ENCODE measurements at places on chromosomes 6 and 20.
A peak's percentile ranks its signal among the peaks of the same experiment; 100 is the strongest.

DNA sequence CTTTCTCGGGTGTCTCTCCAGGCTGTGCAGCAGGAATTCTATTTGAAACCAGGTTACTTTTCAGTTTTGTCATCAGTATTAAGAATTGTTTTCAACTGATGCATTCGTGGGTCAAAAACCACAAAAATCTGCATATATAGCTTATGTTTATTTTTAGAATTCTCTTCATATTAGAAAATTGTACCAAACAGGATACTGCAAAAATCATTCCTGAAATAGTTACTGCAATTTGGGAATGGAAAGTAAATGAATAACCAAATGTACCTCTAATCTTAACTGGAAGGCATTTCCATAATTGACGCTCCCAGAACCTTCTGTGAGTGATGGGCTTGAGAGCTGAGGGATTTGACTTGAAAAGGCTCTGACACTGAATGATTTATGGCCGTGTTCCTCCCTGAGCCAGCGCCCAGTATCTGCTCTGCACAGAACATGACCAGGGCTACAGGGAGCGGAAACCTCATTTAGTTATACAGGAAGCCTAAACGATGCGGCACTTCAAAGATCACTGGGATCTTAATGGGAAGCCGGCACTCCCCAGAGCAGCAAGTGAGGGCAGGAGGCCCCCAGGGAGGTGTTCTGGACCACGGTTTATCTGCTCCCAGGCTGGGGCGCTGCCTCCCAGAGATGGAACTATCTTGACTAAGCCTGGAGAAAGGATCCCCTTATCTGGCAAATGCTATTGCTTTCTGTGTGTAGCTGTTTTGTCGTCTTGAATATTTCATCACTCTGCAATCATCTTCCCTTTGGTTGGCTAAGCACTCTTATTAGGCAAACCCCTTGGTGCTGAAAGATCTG is 446.0 kb downstream of the QKI start:
- DNase-seq: peak; percentile 79

GRCh38 chr20:45469336-45470261 is at the start of gene WFDC2:
Gene WFDC2, plus strand, starts transcription at chr20:45469753. Its CDS starts 29 bp downstream, at chr20:45469782.
- no peak for DNase-seq

DNA sequence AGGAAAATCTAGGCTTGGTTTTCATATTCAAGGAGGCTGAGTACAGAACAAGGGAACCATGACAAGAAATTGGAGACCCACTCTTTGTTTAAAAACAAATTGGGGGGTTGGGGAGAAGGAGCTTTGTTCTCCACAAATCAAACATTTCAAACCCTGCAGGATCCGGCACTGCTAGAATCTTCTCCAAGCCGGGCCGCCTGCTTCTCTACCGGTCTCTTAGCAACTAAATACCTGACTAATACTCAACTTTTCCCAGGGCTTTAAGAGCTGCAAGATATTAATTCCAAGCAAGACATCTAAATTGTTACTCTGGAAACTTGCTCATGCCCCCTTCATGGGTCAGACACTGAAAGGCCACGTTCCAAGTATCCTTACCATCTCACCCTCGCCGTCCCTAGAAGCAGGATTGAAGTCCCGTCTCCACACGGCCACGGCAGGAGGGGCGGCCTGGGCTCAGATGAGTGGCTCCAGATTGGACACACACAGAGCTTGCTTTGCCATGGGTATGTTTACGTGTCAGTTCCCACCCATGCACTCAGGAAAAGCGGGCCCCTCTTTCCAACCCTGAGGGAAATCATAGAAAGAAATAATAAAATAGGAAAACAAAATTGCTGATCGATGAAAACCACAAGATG is 126.4 kb upstream of the CDH4 start:
- no peak for DNase-seq

- no peak for DNase-seq
These were observed 244.2 kb upstream of the RIMS1 start for GRCh38 chr6:71642120-71642519.

DNA sequence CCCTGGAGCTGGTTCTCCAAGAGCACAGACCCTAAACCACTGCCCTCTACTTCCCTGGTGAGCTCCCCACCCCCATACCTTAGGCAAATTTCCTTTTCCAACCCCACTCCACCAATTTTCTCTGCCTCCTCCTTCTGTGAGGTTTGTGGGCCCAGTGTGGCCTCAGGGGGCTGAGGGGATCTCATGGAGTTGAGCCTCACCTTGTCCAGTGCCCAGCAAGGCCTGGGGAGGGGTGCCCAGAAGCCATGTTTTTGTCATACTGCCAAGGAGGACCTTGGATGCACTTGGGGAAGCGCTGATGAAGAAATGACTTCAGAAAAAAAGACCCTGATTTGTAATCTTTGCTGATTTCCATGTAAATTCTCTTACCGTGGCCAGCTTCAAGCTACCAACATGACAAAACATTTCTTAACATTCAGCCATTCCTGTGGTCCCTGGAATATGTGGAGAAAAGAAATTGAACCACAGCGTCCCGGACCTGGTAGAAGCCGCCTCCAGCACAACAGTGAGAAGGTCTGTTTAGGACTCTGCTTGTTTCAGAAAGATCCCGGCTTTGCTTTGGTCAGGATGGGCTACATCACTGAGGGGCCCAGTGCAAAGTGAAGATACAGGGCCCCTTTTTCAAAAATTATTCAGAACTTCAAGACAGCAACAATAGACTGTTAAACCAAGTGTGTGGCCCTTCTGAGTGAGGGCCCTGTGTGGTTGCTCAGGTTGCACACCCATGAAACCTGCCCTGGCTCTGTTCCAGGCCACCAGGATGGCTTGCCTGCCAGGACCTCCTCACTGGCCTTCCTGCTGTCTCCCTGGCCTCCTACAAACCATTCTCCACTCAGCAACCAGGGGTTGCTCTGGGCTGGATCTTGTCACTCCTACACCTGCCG is 52.5 kb downstream of the CHMP4B start:
- DNase-seq: no peak

DNA sequence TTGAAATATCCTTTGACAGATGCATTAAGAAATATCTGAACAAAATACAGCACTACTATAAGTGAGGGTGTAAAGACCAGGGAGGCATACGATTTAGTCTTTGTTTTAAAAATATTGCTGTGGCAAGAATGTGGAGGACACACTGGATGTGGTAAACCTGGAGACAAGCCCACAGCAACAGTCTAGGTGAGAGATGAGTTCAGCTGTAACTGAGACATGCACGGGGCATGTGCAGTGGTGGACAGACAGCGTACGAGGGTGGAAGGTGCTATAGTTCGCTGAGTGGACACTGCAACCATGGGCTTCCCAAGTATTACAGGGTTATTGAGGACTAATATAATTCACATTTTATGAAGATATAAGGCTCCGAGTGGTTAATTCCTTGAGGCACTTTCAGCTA is 1.8 kb downstream of the NANP start:
- no peak for DNase-seq

- no peak for DNase-seq
These were observed 757 bp upstream of the SAMD3 start for GRCh38 chr6:130223508-130223907.

DNA sequence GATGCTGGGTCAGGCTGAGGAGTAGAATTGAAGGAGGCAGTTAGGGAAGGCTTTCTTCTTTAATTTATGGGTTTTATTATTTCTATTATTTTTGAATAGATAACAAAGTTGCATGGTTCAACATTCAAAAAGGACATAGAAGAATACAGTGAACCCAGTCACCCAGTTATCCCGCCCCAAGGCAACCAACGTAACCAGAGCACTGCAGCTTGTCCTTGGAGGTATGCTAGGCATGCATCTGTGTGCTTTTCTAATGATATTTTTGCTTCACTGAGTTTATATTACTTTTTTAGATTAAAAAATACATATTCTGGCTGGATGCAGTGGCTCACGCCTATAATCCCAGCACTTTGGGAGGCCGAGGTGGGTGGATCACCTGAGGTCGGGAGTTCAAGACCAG is 47.4 kb upstream of the DSN1 start:
- peak; percentile 59 for DNase-seq

DNA sequence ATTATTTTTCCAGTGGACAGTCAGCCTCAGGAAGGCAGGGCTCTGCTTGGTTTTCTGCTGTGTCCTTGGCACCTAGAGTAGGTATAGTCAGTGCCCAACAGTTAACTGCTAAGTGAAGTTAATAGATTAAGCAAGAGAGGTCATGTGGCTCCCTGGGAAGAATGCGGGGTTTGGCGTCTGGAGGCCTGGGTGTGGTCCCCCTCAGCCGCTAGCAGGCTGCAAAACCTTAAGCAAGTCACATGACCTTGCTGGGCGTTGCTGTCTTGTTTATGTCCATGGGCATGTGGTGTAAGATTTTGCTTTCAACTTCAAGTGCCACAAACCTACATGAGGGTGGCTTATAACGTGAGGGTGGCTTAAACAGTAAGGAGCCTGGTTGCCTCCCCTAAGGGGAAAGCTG is 75.5 kb upstream of the SCP2D1 start:
- DNase-seq: peak; percentile 30

GRCh38 chr20:51372966-51373365 is 169.6 kb downstream of the NFATC2 start:
- DNase-seq: no peak

DNA sequence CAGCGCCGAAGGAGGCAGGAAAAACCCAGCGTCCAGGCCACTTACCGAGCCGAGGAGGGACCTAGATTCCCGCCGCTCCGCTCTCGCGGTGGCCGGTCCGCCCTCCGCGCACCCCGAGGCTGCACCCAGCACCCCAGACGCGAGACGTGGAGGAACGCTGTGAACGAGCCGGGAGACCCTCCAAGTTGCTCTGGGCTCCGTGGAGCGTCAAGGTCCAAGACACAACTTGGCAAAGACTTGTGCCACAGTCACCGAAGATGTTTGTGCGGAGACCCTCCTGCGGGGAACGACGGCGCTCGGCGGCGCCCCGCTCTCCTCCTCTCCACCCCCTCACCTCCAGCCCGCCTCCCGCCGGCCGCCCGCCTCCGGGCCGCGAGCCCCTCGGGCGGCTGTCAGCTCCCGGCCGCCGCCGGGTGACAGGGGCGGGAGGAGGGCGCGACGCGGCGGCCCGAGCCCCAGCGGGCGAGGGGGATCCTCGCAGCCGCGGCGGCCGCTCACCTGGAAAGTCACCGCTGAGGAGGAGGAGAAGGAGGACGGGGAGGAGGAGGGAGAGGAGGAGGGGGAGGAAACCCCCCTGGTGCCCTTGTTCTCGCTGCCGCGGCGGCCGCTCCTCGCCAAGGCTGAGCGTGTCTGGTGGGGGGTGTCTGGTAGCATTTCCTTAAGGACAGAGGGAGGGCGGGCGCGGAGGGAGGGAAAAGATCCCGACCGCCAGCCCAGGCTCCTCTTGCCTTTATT is 637 bp upstream of the HIVEP2 start:
- peak; percentile 41 for DNase-seq

DNA sequence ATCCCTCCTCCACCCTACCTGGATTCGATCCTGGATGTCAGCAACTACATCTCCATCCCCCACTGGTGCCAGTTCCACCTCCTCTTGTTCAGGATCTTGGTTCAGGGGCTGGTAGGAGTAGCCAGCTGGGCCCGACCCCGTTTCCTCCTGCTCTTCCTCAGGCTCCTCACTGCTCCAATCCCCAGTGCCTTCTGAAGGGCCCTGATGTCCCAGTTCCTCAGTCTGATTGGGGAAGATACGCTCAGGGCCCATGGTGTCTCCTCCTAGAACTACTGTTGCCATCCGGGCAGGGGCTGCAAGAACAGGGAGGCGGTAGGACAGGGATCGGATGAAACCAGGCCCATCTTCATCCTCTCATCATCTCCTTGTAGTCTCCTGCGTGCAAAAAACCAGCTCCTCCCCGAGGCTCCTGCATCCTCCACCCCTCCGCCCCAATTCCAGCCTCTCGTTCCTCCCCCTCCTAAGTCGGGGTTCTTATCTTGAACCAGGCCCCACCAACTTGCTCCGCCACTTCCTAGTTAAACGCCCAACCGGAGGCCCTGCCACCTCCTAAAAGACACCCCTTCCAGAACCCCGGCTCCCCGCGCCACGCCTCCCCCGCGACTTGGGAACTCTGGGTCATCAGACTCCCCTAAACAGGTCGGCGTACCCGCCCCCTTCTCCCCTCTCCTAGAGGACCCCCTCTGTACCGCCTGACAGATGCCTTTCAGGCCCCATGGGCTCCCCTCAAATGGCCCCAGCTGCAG is 476 bp downstream of the MEA1 start:
- DNase-seq: no peak

DNA sequence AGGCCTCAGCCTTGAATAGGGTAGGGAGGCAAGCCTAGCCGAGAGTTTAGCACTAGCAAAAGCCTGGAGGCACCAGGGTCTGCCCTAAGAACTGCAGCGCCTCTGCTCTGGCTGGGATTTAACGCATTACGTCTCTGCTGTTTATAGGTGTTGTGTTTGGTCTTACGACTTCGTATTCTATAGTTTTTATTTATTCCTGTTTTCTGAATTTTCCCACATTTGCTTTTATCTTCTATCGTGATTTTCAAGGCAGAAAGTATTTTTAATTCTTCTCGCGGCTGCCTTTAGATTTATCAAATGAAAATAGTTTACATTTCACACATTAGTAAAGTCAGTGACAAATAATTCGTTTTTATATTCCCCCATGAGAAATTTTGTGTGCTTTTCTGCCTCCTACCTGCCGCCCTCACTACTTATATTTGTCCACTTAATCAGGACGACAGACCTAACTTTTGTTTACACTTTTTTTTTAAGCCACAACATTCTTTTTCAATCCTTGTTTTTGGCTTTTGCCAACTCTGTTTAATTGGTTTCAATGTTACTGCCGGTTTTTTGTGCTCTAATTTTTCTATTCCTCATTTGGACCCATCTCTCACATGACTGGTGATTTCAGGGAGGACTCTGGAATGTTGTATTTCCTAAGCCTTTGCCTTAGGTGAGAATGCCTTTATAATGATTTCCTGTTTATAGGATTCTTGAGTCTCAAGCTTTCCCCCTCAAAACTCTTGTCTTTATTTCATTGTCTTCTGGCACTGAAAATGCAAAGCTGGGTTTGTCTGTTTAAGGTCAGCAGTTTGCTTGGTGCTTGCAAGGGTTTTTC is 1.3 kb upstream of the LZTS3 start:
- peak; percentile 49 for DNase-seq

- DNase-seq: no peak
These were observed 49.6 kb downstream of the DCBLD1 start for GRCh38 chr6:117531809-117532725.

GRCh38 chr6:34986845-34987246 is 97.8 kb downstream of the ANKS1A start:
- peak; percentile 81 for DNase-seq

DNA sequence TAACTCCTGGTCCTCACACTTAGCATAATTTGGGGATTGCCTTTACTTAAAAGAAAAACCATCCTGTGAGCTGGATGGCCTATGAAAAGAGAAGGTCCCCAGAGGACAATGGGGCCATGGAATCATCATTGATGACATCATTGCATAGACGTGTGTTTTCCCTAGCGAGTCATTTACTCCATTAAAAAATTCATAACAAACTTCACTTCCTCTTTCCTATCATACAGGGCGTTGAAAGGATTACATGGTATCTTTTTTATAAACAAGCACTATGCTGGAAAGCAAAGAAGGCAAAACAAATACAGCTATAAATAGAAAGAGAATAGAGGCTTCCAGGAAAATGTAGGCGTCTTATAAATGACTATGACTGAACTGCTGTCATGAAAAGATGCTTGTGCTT is 11.3 kb upstream of the COL12A1 start:
- peak; percentile 83 for DNase-seq

DNA sequence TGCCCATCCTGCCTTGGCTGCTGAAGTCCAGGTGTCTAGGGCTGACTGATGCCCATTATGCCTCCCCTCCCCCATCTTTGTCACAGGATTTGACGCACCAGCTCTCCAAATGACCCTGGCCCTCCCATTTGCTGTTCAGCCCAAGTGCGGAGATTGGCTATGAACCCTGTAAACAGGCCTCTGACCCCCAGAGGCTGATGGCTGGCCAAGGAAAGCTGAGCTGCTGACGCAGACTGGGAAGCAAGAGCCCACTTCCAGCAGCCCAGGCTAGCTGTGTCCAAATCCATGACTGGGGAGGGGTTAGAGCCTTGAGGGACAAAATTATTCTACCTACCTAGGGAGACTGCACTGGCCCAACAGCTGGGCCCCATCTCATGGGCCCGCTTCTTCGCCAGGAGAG is 797 bp upstream of the GNRH2 start:
- DNase-seq: no peak
